SJSA1 (cell line): ENCODE measurements at places on chromosomes 5 and 9.

- no peak for DNase-seq
Measured at GRCh38 chr5:72648480-72648879, 141.3 kb upstream of the ZNF366 start.

DNA sequence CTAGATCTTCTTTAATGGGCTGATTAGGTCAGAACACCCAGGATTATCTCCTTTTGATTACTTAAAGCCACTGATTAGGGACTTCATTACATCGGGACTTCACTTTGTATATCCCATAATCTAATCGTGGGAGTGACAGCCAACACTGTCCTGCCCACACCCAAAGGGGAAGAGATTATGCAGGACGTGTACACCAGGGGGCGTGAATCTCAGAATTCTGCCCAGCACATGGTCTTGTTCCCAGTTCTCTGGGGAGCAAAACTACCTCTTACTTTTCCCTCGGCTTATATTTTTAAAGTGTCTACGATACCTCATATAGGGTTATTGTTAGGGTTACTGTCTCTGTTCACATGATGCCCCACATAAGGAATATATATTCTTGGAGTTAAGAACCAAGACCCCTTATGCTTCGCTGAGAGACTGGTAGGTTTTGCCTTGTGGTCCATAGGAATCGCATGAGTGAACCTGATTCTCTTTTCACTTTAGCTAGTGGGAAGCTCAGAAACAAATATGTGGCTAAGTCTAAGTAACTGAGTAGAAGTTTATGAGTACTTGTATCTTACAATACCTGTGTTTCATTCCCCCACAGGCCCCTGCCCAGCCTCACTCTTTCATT, 192.7 kb downstream of the GNA14 start:
- DNase-seq, result no peak

DNA sequence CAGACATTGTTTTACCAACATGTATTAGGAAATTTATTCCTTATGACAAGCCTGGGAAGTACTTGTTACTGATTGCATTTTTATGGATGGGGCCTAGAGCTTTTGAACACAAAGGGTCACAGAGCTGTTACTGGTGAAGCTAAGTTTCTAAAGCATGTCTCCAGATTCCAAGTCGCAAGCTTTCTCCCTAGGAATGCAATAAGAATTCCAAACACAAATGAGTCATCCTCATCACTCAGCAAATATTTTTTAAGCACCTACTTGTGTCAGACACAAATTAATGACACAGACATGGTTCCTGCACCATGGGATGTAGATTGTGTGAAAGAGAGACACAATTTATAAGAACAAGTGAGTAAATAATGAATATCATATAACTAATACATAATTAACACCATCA, 11.0 kb upstream of the SH3RF2 start:
- DNase-seq, result peak; percentile 93

DNA sequence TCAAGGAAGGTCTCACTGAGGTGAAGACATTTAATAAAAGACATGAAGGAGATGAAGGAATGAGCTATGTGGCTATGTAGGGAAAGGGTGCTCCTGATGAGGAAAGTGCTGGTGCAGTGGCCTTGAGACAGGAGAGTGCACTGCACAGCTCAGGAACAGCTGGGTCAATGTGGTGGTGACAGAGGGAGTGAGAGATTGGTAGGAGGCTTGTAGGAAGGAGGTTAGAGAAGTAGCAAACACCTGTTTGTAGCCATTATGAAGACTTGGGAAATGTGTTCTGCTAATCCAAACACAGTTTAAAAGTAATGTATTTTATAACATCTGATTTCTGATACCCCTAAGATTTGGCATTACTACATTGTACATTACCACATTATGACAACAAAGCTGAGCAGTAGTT, 115.1 kb upstream of the MTAP start:
- DNase-seq, result no peak

DNA sequence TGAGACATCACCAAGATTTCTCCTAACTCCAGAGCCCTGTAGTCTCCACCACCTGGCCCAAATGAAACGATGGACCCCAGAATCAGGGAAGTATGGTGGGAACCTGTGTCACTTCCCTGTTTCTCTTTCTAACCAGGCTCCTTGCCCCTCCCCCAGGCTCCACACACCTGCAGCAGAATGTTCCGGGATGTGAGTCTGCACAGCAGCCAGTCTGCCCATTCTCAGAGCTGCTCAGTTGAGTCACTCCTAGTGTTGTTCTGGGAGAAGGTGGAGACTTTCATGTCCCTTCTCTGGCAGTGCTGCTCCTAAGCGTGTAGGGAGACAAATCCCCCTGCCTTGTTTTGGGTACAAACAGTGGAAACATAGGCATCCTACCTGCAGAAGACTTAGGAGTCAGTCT, 76.0 kb upstream of the XPA start:
- DNase-seq, result no peak

DNA sequence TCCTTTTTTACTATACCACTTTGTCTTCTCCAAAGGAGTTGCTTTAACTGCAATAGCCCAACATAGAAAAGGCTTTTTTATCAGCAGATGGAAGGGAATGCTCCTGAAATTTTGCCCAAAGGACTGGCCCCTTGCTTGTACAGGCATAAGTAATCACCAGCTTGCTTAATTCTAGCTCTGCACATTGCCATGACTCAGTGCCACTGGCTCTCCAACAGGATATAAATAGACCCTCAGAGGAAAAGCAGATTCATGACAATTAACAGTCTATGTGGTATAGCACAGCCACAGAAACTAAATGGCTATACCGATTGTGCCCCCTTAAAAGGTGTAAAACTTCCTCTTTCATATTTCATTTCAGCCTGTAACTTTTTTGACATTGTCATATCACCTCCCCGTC, 227.0 kb downstream of the ZNF608 start:
- DNase-seq, result no peak

DNA sequence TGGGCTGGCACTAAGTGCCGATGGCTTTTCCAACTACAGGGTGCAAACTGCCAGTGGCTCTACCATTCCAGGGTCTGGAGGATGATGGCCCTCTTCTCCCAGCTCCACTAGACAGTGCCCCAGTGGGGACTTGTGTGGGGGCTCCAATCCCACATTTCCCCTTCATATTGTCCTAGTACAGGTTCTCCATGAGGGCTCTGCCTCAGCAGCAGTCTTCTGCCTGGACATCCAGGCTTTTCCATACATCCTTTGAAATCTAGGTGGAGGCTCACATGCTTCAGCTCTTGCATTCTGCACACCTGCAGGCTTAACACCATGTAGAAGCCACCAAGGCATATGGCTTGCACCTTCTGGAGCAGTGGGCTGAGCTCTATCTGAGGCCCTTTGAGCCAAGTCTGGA, 70.3 kb downstream of the TSSK1B start:
- DNase-seq, result no peak

GRCh38 chr9:92642041-92642451, 27.9 kb downstream of the IPPK start:
- no peak for DNase-seq

GRCh38 chr5:53002491-53002890, 13.3 kb downstream of the ITGA2 start:
- DNase-seq, result no peak

DNA sequence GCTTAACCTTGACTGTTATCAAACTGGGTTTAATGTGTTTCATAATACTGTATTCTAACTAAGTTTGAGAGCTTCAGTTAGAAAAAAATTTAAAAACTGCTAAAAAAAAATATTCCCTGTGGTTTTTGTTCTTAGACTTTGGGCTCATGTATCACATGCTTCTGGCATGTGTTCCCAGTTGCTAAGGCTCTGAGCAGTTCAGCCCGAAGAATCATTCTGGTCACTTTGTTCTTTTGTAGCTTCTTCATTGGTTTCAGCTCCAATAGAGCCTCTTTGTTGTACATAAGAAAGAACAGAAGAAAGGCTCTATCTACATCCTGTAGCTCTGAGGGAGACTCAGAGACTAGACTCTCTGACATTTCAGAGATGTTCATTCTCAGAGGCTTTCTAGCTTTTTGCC, 25.6 kb downstream of the KCNN2 start:
- no peak for DNase-seq

- DNase-seq, result no peak
Measured at GRCh38 chr5:160298189-160298588, 14.2 kb downstream of the CCNJL start.

GRCh38 chr5:153636670-153637451, 146.4 kb downstream of the GRIA1 start:
- no peak for DNase-seq
